ENCODE measurements at places on chromosomes 2 and 18. TPM values are rescaled to one million over a fixed set of nuclear protein-coding genes. Genes with fewer than 3 reads are reported as not detected.
A peak's percentile ranks its signal among the peaks of the same experiment; 100 is the strongest.

- DNase-seq: no peak
These were observed 29.0 kb downstream of the PTPRM start for GRCh38 chr18:7596147-7596546.

GRCh38 chr2:56100791-56101312, 82.9 kb upstream of the CCDC85A start:
- no peak for DNase-seq

DNA sequence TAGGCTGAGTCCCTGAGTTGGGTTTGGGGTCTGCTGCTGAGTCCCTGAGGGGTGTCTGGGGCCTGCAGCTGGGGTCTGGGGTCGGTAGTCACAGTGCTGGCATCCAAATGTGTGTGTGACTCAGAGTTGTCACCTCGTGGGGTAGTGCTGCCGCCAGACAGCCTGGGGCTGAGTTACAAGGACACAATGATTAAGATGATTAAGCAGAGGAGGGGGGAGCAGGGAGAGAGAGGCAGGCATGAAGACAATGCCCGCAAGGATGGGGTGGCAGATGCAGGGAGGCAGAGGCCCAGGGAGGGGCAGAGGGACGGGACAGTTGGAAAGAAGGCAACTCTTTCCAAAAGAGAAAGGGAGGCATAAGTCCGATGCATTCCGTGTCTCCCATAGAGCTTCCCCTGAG, 120.2 kb downstream of the CELF4 start:
- DNase-seq: no peak

GRCh38 chr2:222754324-222754930, 83.0 kb downstream of the MOGAT1 start:
- no peak for DNase-seq

GRCh38 chr18:3411854-3412268, 38.1 kb upstream of the TGIF1 start:
- DNase-seq: peak; percentile 11

DNA sequence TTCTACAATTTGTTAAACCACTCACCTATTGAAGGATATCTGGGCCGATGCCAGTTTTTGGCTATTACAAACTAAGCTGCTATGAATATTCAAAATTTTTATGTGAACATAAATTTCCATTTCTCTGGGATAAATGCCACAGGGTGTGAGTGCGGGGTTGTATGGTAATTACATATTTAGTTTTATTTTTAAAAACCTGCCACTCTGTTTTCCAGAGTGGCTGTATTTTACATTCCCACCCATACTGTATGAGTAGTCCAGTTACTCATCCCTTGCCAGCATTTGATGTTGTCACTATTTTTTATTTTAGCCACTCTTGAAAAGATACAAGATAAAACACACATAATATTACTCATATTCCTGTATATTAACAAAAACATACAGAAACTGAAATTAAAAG, 22.9 kb downstream of the GRP start:
- DNase-seq: no peak

DNA sequence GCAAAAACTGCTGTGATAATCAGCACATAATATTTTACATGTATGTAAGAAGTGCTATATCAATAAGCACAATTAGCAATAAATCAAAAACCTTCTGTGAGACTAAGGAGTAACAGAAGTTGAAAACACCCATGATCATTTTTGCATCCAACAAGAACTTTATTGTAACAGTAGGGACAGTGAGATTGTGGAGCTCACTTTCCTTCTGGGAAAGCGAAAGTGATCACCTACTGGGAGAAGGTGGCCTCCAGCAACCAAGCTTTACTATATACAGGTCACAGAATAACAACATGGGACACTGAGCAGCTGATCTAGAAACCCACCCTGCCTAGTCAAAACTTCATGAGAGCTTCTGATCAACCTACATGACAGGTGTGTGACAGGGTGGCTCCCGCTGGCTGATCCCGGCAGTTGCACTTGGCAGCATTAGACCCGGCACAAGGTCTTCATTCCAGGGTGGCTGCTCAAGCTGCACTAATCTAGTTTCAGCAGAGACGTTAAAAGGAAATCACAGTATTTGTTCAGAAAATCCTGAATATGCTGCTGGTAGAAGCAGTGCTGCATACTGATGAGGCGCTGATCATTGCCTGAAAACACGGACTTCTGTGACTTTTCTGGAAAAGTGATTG, 63.5 kb upstream of the ARL5A start:
- no peak for DNase-seq

DNA sequence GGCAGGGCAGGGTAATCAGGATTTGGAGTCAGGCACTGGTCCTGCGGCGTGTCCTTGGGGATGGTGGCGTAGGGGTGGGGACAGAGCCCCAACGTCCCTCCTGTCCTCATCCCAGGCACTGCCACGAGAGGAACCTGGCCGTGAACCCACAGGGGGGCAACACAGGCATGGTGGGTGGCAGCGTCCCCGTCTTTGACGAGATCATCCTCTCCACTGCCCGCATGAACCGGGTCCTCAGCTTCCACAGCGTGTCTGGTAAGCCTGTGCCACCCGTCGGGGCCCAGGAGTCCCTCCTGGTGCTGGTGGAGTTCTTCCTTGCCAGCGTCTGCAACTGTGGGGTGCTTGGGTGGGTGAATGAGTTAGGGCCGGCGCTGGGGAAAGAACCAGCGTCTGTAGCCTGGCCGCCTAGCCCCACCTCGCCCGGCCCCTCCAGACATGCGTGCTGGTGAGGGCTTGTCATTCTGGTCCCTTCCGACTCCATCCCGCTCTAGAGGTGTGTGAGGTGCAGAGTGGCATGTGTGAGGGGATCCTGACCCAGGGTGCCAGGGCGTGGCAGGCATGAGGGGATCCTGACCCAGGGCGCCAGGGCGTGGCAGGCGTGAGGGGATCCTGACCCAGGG, 8.0 kb downstream of the D2HGDH start:
- no peak for DNase-seq

- no peak for DNase-seq
These were observed 4.5 kb downstream of the RAB31 start for GRCh38 chr18:9712611-9713010.

DNA sequence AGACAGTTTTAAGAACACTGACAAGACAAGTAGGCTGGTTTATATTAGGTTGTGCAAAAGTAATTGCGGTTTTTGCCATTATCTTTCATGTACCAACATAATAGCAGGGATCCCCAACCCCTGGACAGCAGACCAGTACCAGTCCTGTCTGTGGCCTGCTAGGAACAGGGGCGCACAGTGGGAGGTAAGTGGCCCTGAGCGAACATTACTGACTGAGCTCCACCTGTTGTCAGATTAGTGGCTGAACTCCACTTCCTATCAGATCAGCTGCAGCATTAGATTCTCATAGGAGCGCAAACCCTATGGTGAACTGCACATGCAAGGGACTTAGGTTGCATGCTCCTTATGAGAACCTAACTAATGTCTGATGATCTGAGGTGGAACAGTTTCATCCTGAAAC, 921.9 kb downstream of the CCDC85A start:
- no peak for DNase-seq

- no peak for DNase-seq
These were observed 49.3 kb upstream of the ROCK2 start for GRCh38 chr2:11393711-11394236.

DNA sequence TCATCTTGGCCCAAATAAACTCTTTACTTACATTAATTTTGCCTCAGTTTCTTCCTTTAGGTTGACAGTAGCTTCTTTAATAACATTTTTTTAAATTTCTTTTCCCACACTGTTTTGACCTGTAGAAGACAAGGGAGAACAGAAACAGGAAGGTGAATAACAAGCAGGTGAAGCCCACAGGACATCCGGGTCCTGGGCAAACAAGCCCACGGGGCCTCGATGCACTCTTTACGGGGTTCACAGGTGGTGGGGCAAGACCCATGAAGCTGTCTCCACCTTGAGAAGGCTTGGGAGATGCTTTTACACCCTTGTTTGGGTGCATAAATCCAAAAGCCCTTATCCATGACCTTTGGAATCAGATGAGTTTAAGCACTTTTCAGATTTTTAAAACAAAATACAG, 301.0 kb upstream of the MGAT5 start:
- DNase-seq: no peak

GRCh38 chr18:24198461-24198860, 59.6 kb downstream of the CABYR start:
- DNase-seq: no peak

DNA sequence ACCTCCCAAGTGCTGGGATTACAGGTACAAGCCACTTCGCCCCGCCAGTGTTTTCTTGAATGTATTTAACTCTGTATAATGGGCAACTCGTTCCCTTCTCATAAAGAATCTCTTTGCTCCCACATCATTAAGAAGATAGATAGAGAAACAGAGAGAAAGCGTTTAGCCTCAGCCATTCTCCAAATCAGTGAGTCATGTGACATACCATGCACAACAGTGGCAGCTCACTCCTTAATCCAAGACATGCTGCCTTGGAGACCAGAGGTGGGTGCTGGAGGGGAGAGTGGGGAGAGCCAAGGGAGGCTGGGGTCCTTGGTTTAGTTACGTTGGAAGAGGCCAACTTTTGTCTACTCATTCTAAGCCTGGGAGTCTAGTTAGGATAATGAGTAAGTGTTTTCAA, 54.7 kb downstream of the TGIF1 start:
- DNase-seq: no peak

DNA sequence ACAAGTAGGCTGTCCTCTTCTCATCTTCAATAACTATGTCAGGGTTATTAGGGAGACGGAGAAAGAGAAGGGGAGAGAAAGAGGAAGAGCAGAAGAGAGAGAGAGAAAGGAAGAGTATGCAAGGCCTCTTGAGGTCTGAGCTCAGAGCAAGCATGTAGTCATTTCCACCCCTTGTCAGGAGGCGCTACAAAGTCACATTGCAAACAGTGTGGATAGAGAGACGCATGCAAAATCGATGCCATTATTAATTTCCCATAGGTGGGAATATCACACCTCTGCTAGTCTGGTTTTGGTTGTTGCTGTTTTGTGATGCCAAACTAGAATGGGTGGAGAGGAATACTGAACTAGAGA, 24.2 kb upstream of the SERPINE2 start:
- DNase-seq: no peak

DNA sequence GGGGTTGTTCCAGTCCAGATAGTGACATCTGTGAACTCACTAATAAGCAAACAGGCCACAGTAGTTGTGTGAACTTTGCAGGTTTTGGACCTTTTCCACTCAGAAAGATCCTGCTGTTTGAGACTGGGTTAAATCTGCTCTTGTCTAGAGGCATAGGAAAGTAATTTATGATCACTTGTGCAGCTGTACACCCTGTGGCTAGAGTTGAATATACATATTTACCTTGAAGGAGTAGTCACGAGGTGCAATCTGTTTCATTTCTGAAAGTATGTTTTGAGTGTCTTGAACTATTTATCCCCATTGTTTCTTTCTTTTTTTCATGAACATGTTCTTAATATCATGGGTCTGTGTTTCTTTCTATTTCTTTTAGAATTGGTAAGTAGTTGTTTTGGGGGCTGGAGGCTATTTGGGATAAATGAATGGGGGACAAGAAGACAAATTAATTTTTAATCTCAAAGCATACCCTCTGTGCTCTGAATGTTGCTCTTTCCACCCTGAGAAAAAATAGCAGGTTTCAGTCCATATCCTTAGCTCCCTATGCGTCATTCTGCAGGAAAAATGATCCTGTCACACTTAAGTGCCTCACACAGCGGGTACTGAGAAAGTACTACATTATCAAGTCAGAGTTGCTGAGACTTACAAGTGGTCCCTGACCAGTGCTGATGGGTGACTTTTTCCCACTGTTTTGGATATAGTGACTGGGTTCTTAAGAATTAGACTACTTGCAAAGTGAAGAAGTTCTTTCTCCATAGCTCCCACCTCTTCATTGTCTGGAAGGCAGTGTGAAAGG, 28.2 kb downstream of the DCC start:
- no peak for DNase-seq

GRCh38 chr2:121860033-121860757, 104.7 kb downstream of the TSN start:
- DNase-seq: no peak

GRCh38 chr2:207704078-207704477, 7.4 kb upstream of the CCNYL1 start:
- no peak for DNase-seq

- peak; percentile 19 for DNase-seq
These were observed 593 bp downstream of the ZNF514 start for GRCh38 chr2:95158891-95159619.

DNA sequence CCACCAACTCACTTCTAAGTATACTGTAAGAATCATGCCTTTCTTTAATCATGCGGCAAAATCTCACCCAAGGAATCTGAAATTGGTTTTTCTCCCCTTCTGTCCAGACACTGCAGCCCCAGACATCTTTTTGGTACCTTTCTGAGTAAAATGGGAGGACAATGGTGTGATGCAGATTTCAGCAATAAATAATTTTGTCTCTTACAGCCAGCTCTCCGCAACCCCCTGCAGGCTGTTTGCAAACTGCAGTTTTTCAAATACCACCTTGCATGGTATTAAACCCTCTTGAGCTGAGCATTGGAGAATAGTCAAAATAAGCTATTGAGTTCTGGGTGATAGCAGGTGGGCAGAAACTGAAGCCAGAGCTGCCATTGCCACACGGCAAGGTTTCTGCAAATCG, 32.2 kb downstream of the GPR39 start:
- no peak for DNase-seq

DNA sequence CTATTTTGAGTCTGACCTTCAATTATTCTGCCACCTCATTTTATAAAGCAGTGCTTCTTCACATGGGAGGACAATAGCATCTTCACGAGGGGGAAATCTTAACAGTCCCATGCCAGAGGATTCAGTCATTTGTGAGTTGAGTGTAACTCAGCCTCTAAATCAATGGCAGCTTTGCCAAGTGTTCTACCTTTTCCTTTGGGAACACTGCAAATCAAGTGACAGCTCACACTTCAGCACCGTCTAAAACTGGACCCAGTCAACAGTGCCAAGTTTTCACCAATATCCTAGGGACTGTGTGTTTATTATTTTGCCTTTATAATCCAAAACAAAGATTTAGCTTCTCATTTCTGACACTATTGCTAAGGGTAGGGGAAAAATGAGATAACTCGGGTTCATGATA, 133.6 kb downstream of the FIGN start:
- DNase-seq: no peak

DNA sequence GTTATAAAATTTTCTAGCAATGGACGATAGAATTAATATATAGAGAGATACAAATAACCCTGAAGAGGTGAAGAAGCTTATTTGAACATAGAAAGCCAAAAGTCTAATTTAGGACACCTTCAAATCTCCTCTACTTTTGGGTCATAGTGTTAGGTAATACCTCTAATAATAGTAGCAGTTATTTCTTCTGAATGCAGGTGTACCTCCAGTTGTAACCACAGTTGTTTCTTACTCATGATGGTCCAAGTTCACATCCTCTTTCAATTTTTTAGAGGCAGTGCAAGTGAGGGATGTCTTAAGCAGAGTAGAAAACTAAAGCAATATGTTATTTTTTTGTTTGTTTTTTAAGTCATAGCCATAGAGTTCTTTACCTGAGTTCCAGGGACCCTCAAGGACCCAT, 429.5 kb downstream of the CCDC85A start:
- no peak for DNase-seq

GRCh38 chr18:74942319-74942910, 266.5 kb downstream of the PTGR3 start:
- DNase-seq: no peak

GRCh38 chr18:58511897-58512581, 116.9 kb downstream of the ALPK2 start:
- no peak for DNase-seq

- no peak for DNase-seq
These were observed 2.4 kb upstream of the SMAD7 start for GRCh38 chr18:48953104-48953706.

CYS1 gene
- not detected for total RNA-seq

RIOK3 gene
- 50.8 TPM for total RNA-seq

OR6B3 gene
- total RNA-seq: not detected

PID1 gene
- total RNA-seq: 0.19 TPM

SP100 gene
- 69.7 TPM for total RNA-seq

AQP12A gene
- total RNA-seq: not detected

RESP18 gene
- total RNA-seq: not detected

WNT6 gene
- not detected for total RNA-seq

CLIP4 gene
- total RNA-seq: 12.1 TPM
